ENCODE measurements at places on chromosomes 2 and 18.

- DNase-seq: no peak
Observed at GRCh38 chr2:158079672-158080071, 22.0 kb upstream of the UPP2 start.

DNA sequence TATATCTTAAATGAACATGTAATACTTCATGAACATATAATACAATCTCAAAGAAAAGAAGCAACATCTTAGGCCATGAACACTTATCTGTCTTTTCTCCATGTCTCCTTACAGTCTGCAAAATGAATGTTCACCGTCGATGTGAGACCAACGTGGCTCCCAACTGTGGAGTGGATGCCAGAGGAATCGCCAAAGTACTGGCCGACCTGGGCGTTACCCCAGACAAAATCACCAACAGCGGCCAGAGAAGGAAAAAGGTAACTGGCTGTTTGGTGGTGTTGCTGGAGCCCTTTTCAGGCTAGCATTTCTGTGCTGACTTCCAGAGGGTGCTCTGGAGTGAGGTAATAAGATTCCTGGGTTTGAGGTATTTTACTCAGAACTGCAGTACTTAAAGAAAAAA lies 295.9 kb upstream of the EPAS1 start:
- DNase-seq: no peak

- no peak for DNase-seq
Observed at GRCh38 chr18:2822213-2822921, 24.4 kb upstream of the EMILIN2 start.

- no peak for DNase-seq
Observed at GRCh38 chr2:66572391-66572790, 137.5 kb downstream of the MEIS1 start.

- no peak for DNase-seq
Observed at GRCh38 chr2:68757081-68757480, 22.5 kb downstream of the ARHGAP25 start.

- DNase-seq: no peak
Observed at GRCh38 chr2:206079699-206080465, 6.1 kb downstream of the INO80D start.

DNA sequence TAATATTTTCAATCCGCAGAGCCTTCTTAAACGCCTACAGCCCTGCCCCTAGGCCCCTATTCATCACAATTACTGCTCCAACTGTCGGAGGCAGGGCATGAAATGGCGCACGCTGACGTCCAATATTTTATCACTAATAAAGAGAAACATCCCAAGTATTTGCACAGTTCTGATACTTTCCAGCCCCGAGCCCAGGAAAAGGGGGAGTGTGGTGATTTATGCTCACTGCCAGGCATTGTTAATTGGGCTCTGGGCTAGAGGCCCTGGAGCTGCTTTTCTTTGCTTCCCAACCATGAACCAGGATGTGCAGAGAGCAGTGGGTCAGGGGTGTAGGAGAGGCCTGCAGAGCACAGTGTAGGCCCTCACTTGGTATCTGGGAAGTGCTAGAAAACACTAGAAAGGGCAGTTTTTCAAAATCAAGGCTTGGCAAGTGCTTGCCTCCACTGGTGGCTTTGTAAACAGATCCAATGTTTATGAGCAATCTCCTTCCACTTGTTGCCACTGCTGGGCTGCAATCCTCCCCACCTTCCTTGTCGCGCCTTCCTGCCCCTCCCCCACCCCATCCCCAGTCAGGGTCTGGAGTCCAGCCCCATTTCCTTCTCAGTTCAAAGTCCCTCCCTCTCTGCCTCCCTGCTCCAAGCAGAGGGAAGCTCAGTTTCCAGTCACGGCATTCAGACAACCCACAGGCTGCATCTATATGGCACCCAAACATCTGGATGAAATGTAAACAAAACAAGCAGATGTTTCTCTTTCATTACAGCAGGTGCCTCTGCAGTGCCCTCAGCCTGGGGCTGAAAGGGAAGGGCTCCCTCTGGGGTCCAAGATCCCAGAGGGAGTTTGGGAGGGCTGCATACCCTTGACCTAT lies 83.9 kb upstream of the PKDCC start:
- no peak for DNase-seq

DNA sequence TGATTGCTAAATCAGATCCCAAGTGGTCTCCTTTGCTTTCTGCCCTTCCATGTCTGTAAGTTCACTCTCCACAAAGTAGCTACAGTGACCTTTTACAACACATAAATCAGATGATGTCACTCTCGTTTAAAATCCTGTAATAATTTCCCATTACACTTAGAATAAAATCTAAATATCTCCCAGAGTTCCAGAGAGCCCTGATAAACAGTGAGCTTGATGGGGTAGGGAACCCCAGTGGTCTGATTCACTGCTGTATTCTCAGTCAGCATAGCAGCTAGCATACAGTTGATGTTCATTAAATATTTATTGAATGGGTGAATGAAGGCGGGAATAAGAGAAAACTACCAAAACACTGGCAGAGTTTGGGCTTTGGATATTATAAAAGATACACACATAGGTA lies 117.7 kb downstream of the ZAP70 start:
- DNase-seq: no peak

- DNase-seq: no peak
Observed at GRCh38 chr2:135948141-135948540, 37.3 kb downstream of the DARS1 start.

GRCh38 chr2:238457927-238458324 lies 31.2 kb downstream of the ASB1 start:
- no peak for DNase-seq

DNA sequence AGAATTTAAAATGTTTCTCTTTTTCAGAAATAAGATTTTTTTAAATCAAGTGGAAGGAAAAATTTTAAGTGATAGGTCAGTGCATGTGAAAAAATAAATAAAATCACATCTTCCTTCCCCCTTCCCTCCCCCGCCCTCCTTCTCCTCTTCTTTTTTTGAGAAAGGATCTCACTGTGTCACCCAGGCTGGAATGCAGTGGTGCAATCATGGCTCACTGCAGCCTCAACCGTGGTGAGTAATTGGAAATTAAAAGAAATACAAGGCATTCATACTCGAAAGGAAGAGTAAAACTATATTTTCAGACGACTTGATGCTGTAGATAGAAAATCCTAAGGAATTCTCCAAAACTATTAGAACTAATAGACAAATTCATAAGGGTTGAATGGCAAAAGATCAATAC lies 16.9 kb upstream of the CRACDL start:
- DNase-seq: no peak

- DNase-seq: no peak
Observed at GRCh38 chr2:120391911-120392665, 46.2 kb downstream of the INHBB start.

DNA sequence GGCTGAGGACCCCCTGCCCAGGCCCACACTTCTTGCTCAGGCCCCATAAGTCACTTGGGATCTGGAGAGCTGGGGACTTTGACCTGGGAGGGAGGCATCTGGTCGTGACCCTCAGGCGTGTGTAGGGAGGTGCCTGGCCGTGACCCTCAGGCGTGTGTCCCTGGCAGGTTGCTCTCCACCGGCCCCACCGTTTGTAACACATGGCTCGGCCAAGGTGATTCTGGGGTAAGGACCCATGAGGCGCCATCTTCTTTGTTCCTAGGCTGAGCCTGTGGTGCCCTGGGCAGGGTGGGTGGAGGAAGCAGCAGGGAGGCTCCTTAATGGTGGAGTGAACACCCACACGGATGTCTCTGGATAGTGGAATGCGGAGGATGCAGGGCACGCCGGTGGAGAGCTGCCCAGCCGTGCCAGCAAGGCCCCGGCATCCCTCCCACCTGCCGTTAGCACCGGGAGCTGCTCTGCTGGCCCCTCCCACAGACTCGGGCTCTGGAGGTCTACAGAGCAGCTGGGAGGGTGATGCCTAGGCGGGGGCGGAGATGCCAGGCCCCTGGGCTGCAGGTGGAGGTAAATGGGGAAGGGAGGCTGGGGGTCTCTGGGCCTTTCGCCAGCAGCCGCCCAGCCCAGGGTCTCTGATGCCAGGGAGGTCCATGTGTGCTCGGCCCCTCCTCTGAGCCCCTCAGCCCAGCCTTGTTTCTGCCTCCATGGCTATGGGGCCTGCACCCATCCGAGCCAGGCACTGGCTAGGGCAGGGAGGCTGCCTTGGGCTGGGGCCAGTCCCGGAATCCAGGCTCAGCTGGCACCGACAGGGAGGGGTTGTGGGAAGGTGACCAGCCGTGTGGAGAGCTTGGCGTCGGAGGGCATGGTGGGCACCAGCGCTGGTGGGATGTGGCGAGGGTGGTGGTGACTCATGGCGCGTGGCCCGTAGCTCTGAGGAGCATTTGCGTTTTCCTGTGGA lies 1.1 kb upstream of the GAL3ST2 start:
- no peak for DNase-seq

GRCh38 chr18:78528411-78529258 lies 451.0 kb upstream of the SALL3 start:
- DNase-seq: no peak

GRCh38 chr2:221546505-221547225 lies 25.4 kb downstream of the EPHA4 start:
- DNase-seq: no peak

DNA sequence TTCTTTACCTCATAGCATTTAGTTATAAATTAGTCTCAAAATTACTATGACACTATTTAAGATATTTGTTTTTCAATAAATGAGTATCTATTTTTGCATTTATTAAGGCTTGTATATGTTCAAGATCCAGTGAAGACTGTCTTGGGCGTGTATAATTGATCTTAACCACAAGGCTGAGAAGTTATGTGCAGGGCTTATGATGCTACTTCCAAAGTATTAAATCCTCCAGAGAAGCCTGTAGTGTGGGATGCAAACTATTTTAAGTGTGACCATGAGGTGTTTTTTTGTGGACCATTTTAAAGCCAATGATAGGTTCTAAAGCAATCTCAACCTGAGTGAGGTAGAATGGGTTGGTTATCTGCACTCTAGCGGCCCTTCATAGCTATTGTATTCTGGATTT lies 219.9 kb downstream of the ZNF407 start:
- DNase-seq: no peak

DNA sequence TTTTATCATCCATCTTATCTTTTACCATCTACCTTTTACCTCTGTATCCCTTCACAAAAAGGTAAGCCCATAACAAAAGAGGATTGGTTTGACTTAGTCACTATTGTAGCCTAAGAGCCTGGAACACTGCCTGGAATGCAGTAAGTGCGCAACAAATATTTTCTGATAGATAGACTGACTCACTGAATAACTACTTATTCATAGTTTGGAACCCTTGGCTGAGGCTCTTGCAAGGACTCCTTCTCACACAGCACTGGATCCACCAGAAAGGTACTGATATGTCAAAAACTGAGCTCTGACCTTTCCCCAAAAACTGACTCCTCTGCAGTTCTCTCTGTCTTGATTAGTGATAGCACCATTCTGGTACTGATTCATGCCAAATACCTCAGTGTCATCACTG lies 426.7 kb downstream of the SETBP1 start:
- no peak for DNase-seq

DNA sequence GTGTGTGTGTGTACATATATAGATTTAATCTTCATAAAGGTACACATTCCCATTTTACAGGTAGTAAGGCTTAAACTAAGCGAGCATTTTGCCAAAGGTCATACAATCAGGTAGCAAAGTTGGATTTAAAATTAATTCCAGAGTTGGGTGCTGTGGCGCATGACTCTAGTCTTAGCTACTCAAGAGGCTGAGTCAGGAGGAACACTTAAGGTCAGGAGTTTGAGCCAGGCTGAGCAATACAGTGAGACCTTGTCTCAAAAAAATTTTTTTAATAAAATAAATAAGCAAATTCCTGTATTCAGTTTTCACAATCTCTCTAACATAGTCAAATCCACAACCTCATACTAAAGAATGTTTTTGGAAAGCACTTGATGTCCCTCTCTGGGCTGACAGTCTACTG lies 111.5 kb upstream of the LDLRAD4 start:
- no peak for DNase-seq

DNA sequence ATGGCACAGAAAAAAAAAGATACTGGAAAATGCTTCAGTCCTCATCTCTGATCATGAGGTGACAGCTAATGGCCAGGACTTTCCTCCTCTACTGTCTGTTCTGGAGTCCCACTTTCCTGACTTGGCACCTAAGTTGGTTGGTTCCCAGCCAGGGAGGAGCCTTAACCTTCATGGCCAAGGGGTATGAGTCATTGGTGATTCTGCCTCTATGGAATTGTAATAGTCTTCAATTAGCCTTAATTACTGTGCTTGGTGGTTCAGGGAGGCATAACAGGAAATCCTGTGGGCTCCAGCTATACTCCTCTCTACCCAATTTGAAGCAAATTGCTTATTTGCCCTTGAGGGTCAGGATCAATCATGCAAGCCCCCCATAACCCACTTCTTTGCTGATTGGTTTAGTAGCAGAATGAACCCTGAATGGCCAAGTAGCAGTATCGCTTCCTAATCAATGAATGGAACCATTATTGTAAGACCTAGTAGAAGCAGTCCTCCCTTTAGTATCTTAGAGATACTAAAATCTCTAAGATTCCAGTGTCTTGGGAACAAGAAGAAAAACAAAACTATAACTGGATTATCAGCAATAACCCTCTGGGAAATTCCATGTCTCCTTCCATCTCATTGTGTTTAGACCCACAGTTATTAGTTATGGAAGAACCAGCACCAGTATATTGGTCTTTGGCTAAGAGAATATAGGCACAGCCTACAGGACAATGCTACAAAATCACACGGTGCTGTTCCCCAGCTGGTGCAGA lies 109.0 kb downstream of the COL6A3 start:
- no peak for DNase-seq

- DNase-seq: no peak
Observed at GRCh38 chr2:16654833-16655444, 10.7 kb downstream of the CYRIA start.

GRCh38 chr18:23105581-23106219 lies 29.6 kb upstream of the CABLES1 start:
- no peak for DNase-seq

GRCh38 chr18:58723810-58724602 lies 52.7 kb downstream of the MALT1 start:
- no peak for DNase-seq

DNA sequence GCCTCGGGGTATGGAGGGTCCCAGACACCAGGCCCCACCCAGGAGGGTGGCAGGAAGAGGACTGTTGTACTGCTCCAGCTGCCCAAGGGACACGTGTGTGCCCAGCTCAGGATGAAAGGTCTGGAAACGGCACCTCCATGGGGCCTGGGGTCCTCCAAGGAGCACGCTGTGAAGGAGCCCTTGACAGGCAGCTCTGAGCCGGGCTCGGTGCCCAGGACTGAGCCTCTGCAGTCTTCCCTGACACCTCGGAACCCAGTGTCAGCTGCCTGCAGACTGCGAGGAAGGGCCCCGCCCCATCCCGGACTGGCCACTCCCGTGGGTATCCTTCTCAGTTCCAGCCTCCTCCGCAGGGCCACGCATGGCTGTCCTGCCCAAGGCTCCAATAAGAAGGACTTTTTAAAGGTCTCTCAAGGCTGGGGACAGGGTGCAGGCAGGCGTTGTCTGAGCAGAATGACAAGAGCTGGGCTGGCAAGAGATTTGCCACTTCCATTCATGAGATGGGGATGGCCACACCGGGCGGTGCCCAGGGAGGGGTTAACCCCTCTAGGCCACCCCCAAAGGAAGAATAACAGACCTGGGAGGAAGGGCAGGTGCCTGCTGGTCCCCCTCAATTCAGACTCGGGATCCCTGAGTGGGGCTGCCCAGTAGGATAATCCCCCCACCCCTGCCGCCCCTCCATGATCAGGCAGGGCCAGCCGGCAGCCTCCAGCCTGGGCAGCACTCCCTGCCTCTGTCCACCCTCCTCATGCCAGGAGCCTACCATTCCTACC lies 8.9 kb downstream of the ECEL1 start:
- no peak for DNase-seq
